ENCODE measurements at places on chromosomes 4 and X.

GRCh38 chr4:38099908-38100407 lies 139.8 kb downstream of the PTTG2 start:
- DNase-seq: no peak

DNA sequence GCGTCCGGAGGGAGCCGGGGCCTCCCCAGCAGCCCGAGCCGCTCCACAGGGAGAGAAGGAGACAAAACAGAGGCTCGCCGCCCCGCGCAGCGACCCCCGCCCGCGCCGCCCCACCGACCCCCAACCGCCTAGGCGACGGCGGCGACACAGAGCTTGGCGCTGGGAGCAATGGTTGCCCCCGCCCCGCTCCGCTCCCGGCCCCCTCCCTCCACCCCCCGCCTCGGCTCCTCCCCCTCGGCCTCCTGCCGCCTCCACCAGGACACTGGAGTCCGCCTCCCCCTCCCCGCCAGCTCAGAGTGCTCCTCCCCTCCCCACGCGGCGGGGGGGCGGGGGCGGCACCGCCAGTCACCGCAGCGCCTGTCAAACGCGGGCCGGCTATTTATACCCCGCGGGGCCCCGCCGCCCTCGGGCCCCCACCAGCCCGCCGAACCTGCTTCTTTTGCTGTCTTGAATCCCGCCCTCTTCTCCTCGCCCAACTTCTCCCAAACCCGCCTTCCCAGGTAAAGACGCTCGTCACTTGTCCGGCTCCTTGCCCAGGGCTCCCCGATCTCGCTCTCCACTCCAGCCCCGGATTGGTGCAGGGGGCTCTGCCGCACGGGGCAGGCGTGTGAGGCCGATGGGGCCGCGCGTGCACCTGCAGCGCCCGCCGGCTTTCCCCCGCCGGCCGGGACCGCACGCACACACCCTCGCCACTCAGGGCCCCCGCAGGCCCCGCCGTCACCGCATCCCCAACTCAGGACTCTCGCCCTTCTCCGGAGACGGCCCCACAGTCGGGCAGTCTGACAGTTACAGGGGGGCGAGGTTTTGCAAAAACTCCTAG lies at the start of gene ELF2:
ELF2 (minus strand) TSS at position 170 of the 820 bp plus-strand sequence. CDS start 39,517 bp downstream, outside the sequence.
- peak; percentile 39 for DNase-seq

DNA sequence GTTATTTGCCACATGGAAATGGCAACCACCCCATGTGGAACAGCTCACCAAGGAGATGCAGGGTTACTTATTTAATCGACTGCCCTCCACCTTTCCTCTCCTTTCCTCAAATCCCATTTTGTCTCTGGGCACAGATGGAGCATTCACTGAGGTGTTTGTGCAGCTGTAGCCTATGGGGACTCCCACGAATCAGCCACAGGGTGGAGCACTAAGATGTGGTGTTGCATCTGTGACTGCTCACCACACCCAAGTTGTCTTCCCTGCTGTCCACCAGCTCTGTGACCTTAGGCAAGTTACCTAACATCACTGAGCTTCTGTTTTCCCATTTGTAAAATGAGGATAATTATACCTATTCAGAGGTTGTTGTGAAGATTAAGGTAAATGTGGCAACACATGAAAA lies 252.4 kb upstream of the CPEB2 start:
- no peak for DNase-seq

- no peak for DNase-seq
Measured at GRCh38 chr4:175271010-175271630, 353.0 kb downstream of the ADAM29 start.

- no peak for DNase-seq
Measured at GRCh38 chr4:17400686-17401085, 111.2 kb downstream of the QDPR start.

GRCh38 chr4:20643631-20644030 lies 56.6 kb upstream of the PACRGL start:
- DNase-seq: no peak

DNA sequence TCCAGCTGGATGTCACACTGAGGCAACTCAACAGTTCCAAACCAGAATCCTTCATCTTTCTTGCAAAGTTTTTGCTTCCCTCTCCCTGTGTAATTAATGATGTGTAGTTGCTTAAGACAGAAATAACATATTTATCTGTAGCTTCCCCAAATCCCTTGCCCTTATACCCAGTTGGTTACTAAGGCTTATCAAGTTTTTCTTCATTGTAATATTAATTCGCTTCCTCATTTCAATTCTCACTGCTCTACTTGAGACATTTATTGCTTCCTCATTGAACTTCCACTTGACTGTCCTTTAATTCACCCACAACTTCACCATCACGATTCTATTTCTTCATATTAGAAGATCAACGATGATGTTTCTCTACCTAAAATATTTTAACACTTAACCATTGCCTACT lies 386.6 kb upstream of the CPEB2 start:
- no peak for DNase-seq

DNA sequence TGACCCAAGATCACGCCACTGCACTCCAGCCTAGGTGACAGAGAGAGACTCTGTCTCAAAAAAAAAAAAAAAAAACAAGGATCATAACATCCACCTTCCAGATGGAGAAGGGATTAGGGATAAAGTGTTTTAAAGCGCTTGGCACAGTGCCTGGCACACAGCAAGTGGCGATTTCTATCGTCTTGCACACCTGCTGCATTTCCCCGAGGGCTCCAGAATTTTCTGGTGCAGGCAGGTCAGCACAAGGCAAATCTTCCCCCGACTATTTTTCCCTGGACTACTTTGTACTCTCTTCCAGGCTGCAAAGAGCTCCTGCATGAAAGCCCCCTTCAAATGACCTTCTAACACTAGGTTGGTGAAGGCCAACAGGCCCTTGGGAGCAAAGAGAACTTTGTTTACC lies 57.3 kb downstream of the APBB2 start:
- no peak for DNase-seq

DNA sequence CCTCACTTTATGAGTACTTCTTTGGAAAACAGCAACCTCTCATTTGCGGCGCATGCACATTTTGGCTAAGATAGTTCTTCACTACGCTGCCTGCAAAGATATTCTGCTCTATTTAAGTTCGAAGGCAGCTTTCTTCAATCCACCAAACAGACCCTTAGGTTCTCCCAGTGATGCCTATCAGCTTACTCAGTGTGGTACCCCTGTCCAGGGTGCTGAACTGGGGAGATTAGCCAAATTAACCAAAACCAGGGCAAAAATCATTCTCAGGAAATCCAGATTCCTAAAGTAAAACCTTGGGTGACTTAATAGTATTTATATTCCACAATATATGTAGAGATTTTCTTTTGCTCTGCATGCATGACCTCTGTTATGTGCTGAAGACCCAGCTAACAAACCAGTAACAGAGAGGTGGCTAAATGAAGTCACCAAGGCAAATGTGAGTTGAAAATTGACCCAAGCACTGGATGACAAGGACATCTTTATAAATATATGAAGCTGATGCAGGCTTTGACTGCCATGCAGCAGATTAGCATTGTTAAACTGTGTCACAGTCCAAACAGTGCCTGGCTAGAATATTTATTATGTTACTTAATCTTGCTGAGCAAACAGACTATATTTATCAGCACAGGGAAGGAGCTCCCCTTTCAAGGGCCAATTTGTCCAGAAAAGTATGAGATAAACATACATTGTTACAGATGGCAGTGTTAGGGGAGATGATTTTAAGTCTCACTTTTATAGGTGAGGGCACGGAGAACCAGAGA lies 418.2 kb downstream of the STIM2 start:
- no peak for DNase-seq

DNA sequence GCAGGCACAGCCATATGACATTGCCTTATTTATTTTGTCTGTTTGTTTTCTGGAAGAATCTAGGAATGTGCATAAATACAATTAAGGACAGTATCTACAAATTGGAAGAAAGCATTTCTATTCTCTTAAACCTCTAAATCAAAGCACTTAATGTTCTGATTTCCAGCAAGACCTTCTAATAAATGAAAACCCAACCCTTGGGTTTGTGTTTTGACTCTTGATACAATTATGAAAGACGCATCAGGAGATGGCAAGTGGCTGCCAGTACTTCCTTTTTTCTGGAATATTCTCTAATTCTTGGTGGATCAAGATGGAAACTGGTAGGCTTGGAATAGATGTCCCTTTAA lies 437 bp upstream of the CPE start:
- DNase-seq: no peak

DNA sequence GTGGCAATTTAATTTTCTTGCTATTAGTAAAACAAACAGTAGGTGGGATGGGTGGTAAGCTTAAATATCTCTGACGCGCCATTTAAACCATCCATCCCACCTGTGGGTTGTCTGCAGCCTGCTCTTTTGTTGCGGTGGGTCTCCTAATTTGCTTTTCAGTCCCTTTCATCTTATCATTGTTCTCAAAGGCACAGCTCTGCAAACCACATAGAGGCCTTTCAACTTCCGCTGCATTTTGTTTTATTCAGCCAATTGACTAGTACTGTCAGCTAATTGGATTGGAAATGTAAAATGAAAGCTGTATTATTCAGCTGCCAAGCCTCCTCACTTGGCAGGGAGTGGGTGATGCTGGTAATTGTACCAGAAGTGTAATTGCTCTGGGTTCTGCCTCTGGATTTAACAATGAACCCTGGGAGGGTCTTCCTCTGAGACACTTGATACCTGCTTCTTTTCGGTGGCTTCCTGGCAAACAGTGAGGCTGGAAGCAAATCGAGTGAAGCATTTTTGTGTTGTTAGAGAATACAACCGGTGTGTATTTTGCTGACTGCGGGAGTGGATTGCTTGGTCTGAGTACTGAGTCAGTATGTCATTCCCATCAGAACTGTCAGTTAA lies 165.6 kb downstream of the FRAS1 start:
- DNase-seq: no peak

- no peak for DNase-seq
Measured at GRCh38 chr4:156568041-156568440, 403.6 kb downstream of the PDGFC start.

- no peak for DNase-seq
Measured at GRCh38 chrX:41677183-41678060, 11.4 kb upstream of the GPR34 start.

GRCh38 chr4:5801696-5802095 lies 90.7 kb downstream of the EVC start:
- no peak for DNase-seq
